ENCODE measurements at places on chromosomes 12 and 14.
A peak's percentile ranks its signal among the peaks of the same experiment; 100 is the strongest.

DNA sequence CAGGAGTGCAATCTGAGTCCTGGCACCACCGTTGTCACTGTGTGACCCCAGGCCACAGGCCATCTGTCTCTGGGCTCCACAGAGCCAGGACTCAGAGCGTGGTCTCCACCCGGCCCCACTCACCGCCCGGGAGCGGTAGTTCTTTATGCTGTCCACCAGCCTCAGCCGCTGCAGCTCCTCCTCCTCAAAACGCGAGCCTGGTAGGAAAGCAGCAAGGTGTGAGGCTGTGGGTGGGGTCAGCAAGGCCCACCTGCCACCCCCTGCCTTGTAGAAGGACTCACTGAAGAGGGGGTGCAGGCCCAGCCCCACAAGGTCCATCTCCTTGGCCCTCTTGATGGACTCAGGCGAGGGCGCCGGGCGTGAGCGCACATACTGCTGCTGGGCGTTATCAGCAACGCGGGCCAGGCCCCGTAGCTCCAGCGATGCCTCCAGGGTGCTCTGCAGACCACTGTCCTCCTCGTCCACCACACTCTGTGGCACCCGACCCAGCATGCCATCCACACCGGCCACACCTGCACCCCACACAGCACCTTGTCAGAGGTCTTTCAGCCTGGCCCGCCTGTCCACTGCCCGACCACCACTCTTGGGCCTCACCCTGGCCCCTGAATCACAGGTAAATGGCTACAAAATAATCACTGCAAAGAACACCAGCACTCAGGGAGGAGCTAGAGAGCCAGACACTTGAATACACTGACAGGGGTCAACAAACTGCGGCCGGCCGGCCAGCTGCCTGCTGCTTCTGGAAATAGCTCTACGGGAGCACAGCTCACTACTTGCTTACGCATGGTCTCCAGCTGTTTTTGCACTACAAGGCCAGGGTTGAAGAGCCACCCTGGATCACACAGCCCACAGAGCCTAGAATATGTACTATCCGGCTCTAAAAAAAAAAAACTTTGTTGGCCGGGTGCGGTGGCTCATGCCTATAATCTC is 16.3 kb downstream of the CFAP73 start:
- no peak for DNase-seq

DNA sequence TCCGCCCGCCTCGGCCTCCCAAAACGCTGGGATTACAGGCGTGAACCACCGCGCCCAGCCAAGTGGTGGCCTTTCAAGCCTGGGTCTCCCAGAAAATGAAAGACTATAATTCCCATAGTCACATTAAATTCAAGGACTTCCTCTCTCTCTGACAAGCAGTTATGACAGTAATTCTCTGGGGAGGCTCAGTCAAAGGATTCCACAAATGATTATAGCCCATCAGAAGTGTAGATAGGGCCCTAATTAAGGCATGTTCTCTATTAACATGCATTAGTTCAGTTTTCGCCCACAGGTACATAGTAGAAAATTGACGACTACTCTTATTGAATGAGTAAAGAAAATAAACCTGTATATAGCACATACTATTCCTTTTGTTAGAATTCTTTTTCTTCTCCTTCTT is 16.4 kb downstream of the PRMT8 start:
- DNase-seq: no peak

- no peak for DNase-seq
Observed at GRCh38 chr12:28292699-28293098, 102.4 kb downstream of the CCDC91 start.

DNA sequence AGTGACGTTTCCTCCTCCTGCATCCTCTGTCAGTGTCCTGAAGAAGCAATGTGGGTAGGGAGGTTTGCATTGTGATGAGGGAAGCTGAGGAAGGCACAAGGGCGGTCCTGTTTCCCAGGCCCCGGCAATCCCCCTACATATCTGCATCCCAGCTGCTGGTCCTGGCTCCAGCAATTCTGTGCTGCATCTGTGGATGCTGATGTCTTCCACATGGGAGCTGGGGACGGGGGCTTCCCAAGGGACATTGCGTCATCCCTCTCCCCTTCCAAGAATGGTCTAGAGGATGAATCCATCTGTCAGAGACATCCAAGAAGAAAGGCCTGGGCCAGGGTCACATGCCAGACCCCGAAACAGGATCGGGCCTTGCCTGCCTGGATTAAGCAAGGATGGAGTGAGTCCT is 52.1 kb downstream of the TSPAN11 start:
- no peak for DNase-seq

DNA sequence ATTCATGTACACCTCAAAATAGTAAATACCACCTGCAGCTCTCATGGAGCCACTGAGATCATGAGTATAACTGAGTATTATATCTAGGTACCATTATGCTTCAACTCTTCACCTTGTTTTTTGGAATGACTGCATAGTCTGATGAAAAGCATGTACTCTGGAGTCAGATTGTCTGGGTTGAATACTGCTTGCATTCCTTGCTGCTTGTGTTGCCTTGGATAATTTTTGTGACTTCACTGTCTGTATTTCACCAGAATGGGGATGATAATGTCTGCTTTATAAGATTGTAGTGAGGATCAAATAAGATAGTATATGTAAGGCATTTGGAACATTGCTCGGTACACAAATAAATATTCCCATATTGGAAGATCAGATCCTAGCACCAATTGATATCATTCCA is 54.2 kb downstream of the SUSD6 start:
- DNase-seq: peak; percentile 54

- peak; percentile 53 for DNase-seq
Observed at GRCh38 chr14:89284333-89285058, 132.5 kb downstream of the FOXN3 start.

- no peak for DNase-seq
Observed at GRCh38 chr12:56874821-56875220, 59.4 kb downstream of the SDR9C7 start.

GRCh38 chr12:62602255-62603060 is 135.8 kb downstream of the MON2 start:
- DNase-seq: peak; percentile 94

- DNase-seq: no peak
Observed at GRCh38 chr12:24701343-24701742, 247.6 kb downstream of the BCAT1 start.

DNA sequence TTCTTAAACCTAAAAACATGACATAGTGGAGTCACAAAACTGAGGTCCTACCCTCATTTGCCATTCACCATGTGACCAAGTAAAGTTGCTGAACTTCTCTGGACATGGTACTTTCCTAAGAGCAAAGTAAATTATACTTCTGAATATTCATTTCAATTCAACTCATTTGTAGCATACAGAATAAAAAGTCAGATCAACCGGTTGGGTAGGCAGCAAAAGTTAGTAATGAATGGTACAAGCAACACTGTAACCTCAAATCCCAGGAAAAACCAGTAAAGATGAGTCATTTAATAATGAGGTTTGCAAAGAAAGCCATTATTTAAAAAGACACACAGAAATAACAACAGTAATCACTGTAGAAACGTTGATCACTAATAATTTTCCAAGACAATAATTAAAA is 8.7 kb downstream of the POLE2 start:
- no peak for DNase-seq

DNA sequence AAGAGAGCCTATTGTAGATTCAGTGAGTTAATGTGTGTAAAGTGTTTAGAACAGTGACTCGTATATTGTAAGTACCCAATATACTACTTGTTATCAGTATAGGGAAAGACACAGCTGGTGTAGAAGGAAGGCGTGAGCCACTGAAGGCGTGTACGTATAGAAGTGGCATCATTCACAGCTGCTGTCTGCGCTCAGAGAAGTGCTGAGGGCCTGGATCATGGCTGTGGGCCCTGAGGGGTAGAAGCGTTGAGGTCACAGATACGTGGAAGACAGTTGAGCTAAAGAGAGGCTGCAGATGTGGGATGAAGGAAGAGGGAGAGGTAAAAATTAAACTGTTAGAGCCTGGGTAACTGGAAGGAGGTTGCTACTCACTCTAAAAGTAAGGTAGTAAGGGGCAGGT is 5.9 kb downstream of the C12orf75 start:
- DNase-seq: no peak

DNA sequence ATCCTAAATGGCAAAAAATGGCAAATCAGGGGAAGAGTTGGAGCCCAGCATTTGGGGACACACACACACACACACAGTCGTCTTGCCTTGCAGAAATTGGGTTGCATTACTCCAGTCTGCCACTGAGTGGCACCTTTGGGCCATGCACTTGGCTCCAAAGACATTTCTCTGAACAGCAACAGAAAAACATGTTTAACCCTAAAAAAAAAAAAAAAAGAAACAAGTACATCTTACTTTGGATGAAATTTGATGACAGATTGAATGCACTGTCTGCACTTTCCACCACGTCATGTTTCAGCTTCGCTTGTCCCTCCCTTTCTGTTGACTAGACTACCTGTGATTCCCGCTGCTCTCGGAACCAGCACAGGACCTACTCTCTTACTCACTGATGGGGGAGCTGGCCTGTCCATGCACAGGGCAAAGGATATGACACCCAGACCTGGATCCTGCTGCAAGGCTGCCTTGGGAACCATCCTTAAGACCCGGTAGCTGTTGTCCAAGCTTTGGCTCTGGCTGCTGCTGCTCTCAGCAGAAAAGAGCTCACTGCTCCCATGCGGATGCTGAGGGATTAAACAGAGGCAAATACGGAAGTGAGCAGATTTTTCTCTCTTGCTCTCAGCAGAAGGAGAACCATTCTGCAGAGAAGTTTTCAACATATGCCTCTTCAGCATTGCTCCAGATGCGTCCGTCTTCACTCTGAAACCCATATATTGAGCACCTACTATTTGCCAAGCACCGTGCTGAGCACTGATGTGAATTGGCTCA is 376.8 kb downstream of the DPF3 start:
- DNase-seq: peak; percentile 91

- DNase-seq: peak; percentile 69
Observed at GRCh38 chr14:74531467-74531866, 37.9 kb downstream of the ISCA2 start.

DNA sequence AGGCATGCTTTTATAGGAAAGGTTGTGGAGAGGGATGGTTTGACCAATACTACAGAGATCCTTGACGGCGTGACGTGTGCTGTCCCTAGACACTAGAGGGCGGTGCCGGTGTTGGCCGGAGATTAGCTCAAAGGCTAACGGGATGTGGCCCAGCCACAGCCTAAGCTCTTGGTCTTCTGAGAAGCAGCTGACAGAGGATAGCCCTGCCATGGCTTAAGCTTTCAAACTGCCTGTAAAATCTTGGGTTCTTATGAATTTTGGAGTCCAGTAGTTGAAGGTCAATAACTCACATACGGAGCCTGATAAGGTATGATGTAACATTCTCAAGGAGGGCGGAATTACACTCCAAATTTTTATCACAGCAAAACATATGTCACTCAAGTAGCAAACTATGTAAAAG is 515.7 kb upstream of the ATXN7L3B start:
- DNase-seq: peak; percentile 71

GRCh38 chr14:32473464-32473855 is 144.4 kb downstream of the AKAP6 start:
- DNase-seq: peak; percentile 53

GRCh38 chr12:132608231-132609171 is 1.9 kb downstream of the LRCOL1 start:
- no peak for DNase-seq

- DNase-seq: peak; percentile 72
Observed at GRCh38 chr14:34604995-34605394, 25.0 kb downstream of the SNX6 start.

- peak; percentile 97 for DNase-seq
Observed at GRCh38 chr12:115341442-115341841, 657.5 kb upstream of the TBX3 start.

DNA sequence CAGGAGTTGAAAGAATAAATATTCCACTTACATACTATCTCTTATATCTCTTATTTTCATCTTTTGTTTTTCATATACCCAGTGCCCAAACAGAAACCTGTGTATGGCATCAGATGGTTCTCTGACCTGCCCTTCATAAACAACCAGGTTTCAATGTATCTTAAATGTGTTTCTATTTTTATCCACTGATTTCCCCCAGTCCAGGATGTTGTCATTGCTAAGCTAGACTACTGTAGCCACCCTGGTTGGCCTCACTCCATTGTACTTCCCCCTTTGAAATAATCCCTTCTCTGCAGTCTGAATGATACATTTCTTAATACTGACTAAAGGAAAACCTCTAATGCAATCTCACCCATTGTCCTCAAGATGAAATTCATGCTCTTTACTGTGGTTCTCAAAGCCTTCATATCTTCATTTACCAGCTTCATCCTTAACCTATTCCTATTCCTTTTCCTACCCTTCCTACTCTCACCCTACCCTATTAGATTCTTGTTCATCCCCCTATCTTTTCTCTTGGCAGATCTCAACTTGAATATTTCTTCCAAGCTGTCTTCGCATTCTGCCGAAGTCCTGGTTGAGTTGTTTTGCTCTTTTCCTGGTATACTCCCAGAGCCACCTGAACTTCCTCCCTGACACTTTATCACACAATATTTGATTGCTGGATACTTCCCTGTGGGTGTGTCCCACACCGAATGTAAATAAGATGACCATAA is 312.4 kb downstream of the FOXG1 start:
- no peak for DNase-seq

- peak; percentile 49 for DNase-seq
Observed at GRCh38 chr12:44000309-44000952, 164.6 kb downstream of the TMEM117 start.

DNA sequence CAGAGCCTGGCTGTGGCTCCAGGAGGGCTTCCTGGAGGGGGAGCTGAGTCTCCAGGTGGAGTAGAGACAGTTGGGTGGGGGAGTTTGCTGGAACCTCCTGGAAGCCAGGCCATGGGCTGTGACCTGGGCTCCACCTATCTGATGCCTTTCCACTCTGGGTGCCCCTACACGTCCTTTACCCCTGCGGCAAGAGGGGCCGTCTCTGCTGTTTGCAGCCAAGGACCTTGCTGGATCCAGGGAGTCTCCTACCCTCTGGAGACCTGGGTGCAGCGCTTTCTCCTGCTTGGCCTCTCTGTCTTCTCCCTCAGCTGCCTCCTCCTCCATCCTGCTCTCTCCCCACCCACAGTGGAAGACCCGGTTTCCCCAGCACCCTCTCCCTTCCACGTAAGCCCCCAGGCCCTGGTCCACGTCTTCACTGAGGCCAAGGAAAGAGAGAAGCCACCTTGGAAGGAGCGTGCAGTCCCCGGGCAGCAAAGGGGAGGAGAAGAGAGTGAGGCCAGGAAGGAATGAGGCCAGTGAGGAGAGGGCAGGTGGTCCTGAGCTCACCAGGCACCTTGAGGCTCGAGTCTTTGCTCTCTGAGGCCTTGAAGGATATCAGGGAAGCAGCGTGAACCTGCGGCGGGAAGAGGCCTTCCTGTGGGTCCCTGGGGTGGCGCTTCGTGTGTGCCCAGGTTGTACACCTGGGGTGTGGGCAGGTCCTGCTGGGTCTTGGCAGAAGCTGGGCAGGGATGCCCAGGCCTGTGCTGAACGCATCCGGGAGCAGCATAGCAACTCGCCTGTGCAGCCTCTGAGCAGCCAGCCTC is 294.3 kb upstream of the RTL1 start:
- no peak for DNase-seq

GRCh38 chr14:68407825-68408224 is 385.0 kb downstream of the ZFP36L1 start:
- DNase-seq: no peak

- DNase-seq: no peak
Observed at GRCh38 chr14:99441157-99441870, 39.3 kb downstream of the SETD3 start.

- DNase-seq: peak; percentile 89
Observed at GRCh38 chr12:105256921-105257320, 20.9 kb upstream of the APPL2 start.

GRCh38 chr12:58889557-58889956 is 30.7 kb downstream of the LRIG3 start:
- DNase-seq: no peak

GRCh38 chr14:53331247-53331646 is 178.1 kb upstream of the DDHD1 start:
- DNase-seq: peak; percentile 12
